ENCODE measurements at places on chromosomes 5 and 9.

GRCh38 chr5:74462356-74462755 is 178.2 kb downstream of the ENC1 start:
- DNase-seq: no peak

DNA sequence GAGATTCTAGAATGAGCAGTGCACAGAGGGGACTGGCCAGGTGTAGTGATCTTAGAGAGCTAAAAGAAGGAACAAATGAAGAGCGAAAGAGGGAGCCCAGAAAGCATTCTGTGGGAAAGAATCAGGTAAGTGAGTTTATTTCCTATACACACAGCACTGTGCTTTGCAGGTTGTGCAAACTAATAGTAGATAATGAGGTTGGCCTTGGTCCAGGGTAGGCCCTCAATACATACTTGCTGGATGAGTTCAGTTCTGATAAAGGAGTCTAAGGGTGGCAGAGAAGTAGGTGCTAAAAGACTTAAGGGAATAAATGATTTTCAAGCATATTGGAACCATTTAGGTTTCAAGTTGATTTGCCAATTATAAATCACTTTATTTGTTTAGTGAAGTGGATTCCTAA is 122.0 kb downstream of the NPR3 start:
- DNase-seq: no peak

GRCh38 chr9:75775966-75776691 is 114.3 kb upstream of the PCSK5 start:
- DNase-seq: no peak

DNA sequence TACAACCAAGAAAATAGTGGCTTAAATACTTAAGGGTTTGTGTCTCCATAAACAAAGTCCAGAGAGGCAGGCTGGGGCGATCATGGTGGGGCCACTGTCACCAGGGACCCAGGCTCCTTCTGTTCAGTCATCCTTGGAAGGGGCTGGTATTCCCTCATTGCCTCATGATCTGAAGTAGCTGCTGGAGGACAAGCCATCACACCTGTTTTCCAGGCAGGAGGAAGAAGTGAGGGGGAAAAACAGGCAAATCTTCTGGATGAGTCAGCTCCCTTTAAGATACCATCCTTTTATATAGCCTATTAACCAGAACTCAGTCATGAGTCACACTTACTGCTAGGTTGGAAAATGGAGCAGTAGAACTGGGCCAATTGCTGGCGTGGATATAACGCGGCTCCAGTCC is 92.3 kb downstream of the DAP start:
- no peak for DNase-seq

DNA sequence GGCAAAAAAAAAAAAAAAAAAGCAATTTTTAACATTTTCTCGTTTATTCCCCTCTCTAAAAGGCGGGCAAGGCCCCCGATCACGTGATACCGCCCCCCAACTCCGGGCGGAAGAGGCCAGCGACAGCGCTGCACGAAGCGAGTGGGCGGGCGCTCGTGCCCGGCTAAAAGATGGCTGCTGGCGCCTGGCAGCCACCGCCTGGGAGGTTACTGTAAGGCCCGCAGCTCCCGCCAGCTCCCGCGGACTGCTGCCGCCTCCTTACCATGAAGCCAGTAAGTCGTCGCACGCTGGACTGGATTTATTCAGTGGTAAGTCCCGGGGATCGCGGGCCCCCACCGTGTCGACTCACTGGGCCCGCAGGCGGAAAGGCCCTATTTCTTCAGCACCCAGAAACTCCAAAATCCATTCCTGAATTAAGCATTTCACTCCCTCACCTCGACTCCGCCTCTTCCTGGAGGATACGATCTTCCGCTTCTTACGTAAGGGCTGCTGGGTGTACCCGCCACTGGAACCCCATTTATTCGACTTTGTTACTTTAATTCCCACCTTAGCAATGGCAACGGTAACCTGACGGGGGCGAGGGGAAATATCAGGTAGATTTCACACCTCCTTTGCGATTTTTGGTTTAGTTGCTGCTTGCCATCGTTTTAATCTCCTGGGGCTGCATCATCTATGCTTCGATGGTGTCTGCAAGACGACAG is at the start of the genes SMIM27 and TOPORS:
Gene SMIM27, plus strand, starts transcription at position 156 of the 701 bp plus-strand sequence. Its CDS starts 108 bp downstream, at position 264.
Gene TOPORS, minus strand, starts transcription at position 415 of the 701 bp plus-strand sequence. Its CDS starts 150 bp downstream, at position 265.
- DNase-seq: peak; percentile 91

- peak; percentile 37 for DNase-seq
Observed at GRCh38 chr5:121963392-121963791, 1.6 kb downstream of the SRFBP1 start.

DNA sequence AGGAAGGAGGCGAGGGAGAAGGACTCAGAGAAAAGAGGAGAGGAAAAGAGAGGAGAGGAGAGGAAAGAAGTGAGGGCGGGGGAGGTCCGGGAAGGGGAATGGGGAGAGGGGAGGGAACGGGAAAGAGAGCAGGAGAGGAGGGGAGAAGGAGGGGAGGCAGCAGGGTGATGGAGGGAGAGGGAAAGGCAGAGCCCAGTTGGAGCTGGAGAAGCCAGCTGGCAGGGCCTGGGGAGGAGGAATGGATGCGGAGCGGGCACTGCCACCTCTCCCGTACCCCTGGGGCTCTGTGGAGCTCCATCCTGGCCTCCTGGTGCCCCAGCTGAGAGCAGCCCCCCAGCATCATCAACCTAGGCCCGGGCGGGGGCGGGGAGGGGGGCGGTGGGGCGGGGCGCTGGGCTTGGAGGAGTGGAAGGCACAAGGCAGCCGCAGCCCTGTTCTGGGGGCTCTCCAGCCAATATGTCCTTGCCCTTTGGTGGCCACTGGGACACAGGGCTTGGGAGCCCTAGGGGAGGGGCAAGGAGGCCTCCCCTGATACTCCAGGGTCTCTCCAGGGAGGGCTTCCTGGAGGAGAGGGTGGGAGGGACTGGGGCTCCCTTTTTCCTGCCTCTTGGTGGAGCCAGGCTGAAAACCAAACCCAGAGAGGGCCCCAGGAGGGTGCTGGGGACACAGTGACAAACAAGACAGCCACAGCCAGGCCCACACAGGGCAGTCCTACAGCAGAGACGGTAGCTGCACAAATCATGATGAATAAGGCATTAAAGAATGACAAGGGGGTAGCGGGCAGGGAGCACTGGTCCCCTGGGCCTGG is 123.7 kb downstream of the C9orf50 start:
- DNase-seq: no peak

- DNase-seq: no peak
Observed at GRCh38 chr9:13118313-13118712, 161.2 kb downstream of the MPDZ start.

GRCh38 chr5:80182809-80183580 is 72.9 kb downstream of the SERINC5 start:
- DNase-seq: no peak

GRCh38 chr5:3036041-3036788 is 284.7 kb upstream of the IRX2 start:
- DNase-seq: no peak

GRCh38 chr5:149617760-149618306 is 36.5 kb downstream of the ARHGEF37 start:
- no peak for DNase-seq
